Suppressor macrophage treated with lipopolysaccharide for 4 hours (primary cell): ENCODE measurements at places on chromosomes 6 and 20.

- DNase-seq: no peak
Observed at GRCh38 chr6:101000341-101000740, 119.2 kb upstream of the ASCC3 start.

DNA sequence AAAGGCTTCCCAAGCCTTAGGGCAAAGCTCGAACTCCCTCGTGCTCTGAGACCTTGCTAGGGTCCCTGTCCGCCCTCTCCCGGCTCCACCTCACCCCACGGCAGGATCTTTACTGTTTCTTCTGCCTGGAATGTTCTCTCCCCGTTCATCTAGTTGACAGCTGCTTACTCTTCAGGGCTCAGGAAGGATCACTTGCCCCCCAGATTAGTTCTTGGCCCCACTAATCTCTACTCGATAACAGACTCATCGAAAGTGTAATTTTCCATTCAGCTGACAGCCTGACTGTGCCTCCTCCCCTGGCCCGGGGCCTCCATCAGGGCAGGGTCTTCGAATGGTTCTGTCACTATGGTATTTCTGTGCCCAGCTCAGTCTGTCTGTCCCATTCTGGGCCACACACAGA lies 3.1 kb downstream of the MAP1LC3A start:
- DNase-seq: no peak

DNA sequence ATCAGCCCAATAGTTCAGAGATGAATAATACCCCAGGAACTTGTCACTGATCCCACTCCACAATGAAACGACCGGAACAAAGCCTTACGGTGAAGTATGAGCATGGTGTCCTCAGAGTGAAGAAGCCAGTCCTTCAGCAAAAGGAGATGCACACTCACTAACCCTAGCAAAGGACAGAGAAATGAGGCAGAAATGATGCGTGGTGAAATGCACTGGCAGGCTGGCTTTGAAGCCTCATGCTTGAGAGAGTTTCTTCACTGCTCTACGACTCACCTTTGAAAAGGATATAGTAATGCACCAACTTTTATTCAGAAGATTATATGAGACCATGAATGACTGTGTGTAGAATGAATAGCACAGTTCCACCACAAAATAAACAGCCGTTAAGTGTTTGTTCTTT lies 74.8 kb downstream of the PHACTR1 start:
- DNase-seq: no peak

DNA sequence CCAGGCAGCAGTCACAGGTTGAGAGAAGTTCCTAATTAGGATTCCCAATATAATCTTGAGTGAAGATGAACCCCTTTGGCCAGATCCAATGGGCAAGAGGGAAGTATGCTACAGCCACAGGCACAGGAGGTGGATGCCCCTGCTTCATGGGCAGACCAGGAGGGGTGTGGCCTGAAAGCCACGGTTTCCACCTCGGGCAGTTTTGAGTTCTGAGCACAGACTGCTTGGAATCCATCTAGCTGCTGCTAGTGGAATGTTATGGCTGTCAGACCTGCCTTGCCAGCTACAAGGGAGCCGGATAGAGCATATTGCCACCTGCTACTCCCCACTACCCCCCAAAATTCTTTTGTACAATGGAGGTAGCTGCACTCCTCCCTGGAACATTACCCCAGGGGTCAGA lies 672.9 kb downstream of the HACE1 start:
- DNase-seq: no peak

DNA sequence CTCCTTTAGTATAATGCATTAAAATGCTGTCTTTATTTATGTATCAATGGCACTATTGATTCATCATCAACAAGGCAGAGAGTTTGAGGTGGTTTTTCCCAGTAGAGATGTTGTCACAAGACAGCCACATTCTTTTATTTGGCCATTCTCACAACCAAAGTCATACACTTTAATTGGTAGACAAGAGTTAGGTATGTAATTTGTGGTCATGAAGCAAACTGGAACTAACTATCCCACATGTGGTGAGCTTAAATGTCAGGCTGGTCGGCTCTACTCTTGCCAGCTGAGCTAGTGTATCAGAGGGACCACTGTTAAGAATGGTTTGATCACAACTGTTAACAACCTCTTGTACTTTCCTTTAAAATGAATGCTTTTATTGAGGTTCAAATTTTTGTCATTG lies 714.6 kb downstream of the CD109 start:
- DNase-seq: no peak

DNA sequence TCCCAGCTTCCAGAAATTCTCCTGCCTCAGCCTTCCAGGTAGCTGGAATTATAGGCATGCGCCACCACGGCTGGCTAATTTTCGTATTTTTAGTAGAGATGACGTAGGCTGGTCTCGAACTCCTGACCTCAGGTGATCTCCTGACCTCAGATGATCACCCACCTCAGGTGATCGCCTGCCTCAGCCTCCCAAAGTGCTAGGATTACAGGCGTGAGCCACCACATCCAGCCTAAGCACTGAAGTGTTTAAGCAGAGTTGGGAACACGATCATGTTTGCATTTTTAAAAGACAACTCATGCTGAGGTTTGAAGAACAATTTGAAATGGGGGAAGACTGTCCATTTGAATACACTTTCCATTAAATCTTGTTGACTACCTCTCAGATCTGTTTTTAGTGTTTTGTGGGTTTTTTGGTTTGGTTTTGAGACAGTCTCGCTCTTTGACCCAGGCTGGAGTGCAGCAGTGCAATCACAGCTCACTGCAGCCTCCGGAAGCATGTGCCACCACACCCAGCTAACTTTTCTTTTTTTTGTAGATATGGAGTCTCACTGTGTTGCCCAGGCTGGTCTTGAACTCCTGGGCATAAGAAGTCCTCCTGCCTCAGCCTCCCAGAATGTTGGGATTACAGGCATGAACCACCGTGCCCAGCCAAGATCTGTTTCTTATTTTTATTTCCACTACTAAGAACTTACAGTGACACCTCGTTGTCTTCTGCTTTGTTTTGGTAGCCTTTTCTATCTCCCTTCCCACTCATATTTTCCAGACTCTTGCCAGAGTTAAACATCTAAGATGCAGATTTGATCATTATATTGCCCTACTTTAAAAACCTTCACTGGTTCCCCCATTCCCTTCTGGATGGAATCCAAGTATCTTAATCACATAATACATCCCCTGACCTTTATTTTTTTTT lies 5.5 kb downstream of the CASP8AP2 start:
- DNase-seq: no peak
